ENCODE measurements at places on chromosomes 7 and 10. TPM values are rescaled to one million over a fixed set of nuclear protein-coding genes. Genes with fewer than 3 reads are reported as not detected.

CPEB3 gene
- 0.80 TPM for total RNA-seq

AOAH gene
- not detected for total RNA-seq

DNA sequence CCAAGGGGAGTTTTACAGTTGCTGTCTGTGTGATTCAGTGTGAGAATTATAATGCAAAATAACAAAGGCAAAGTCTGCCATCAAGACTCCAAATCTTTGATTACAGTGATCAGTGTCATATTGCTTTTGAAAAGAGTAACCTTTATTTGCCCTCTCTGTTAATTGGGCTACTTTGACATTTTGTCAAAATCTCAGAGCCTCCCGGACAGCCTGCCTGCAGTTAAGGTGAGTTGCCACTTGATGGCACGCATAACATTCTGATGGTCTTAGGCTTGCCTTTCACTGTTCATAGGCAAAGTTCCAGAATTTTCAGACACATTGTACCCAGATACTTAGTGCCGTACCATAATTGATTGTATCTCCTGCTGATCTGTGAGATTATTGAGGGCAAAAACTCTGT, 253.5 kb downstream of the ABCA13 start:
- peak; percentile 75 for DNase-seq

- DNase-seq: no peak
These were observed 107.9 kb downstream of the POU6F2 start for GRCh38 chr7:39085590-39086049.

DNA sequence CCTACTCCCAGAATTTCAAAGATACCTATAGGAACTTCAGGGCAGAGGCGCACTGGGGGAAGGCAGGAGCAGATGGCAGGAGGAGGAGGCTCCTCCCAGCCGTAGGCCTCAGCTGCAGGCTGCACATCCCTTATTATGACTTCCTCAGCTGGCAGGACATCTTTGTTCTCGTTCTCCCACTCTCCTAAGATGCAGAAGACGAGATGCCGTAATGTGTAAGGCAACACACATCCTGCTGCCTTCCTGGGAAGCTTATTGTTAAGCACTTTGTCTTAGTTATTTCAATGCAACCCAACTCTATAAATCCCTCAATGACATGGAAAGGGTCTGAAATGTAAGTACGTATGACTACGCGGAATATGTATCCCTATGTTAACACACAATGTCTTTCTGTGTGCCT, 599.8 kb upstream of the MGMT start:
- no peak for DNase-seq

DNA sequence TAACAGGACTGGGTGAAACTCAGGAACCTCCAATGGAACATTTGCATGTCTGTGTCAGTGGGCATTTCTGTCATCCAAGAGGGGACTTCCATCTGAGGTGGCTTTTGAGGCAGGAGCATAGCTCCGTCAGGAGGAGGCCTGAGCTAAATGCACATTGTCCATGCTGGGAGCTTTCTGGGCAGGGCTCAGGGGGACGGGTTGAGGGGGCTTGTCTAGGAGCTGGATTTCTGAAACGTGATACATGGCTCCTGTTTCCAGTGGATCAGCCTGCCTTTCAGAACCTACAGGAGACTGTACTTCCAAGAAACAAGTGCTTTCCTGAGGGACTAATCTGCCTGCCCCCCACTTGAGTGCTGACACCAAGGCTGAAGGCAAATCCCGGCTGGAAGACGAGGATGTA, 40.5 kb upstream of the GDF10 start:
- DNase-seq: no peak

- DNase-seq: no peak
These were observed 1301.5 kb upstream of the SORCS1 start for GRCh38 chr10:108465871-108466641.

DNA sequence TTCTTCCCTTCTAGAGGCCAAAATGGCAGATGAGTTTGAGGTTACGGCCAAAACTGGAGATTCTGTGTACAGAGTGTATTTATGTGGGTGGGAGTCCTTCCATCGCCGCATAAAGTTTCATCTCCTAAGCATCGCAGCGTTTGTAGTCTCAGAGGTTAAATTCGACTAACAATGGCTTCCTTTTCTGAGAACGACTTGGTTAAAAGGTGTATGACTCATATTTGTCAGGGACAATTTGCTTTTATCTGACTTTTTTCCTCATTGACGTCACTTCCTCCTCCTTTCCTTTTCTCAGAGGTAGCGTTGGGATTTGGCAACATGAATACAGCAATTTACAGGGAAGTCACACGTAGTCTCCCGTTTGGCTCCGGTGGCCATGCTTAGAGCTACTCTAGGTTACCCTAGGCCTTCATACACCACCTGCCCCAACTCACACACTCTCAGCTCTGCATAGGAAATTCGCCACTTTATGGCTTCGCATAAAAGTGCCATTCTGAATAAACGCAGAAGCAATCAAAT, 37.6 kb upstream of the TCF7L2 start:
- DNase-seq: peak; percentile 26

GRCh38 chr7:101632641-101633040, 3.5 kb upstream of the MYL10 start:
- no peak for DNase-seq

DNA sequence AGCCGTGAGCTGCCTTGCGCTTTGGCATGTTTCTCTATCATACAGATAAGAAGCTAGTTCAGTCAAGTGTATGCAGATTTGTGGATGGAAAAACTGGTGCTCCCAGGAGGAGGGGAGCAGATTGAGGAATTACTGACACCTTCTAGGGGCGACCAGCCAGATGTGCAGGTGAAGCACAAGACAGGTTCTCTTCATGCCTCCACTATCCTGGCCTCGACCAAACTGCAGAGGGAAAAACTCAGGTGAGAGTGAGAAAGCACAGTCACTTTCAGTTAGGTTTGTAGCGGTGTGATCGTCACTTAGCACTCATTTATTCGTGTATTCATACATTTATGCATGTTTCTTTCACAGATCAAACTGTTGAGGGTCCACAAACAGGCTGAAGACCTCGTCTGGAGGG, 600 bp upstream of the DBNL start:
- DNase-seq: no peak

- DNase-seq: no peak
These were observed 253.5 kb upstream of the PRKCQ start for GRCh38 chr10:6833458-6834011.

- peak; percentile 78 for DNase-seq
These were observed 132.3 kb upstream of the POT1 start for GRCh38 chr7:125061776-125062397.

DNA sequence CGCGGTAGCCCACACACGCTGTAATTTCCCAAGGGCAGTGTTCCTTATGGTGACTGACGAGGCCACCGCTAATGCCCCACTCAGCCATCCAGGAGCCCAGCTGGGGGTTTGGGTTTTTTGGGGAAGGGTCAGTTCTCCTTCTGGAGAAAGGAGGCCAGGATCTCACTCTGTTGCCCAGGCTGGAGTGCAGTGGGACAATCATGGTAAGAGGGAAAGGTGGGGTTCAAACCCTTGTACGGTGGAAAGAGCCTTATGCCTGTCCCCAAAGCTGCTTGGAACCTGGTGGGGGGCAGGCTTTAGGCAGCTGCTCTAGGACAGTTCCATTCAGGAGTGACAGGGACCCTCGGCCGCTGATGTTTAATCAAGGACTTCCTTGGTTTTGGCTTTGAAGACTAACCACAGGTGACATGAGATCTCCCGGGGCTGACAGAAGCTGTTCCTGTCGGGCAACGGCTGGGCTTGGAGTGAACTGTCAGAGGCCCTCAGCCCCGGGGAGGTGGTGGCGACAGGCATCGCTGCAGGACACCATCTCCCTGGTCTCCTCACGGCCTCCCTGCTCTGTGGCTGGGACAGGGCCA, 84.5 kb downstream of the CARD11 start:
- no peak for DNase-seq

Measured in PC-3 (cell line).